H1 (cell line): ENCODE measurements at places on chromosomes 7 and 10. TPM values are rescaled to one million over a fixed set of nuclear protein-coding genes. Genes with fewer than 3 reads are reported as not detected.

DNA sequence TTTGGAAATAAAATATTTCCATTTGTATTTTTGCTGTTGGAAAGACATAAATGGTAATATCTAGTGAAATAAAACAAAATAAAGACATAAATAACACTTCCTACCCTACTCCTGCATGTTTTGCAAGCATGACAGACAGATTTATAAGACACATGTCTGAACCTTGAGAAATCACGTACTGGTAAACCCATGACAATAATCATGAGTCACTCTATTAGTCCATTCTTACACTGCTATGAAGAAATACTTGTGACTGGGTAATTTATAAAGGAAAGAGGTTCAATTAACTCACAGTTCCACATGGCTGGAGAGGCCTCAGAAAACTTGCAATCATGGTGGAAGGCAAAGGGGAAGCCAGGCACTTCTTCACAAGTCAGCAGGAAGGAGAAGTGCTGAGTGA, 942.2 kb downstream of the REEP3 start:
- DNase-seq: no peak

- no peak for DNase-seq
These were observed 33.9 kb downstream of the FAM107B start for GRCh38 chr10:14740684-14741247.

DNA sequence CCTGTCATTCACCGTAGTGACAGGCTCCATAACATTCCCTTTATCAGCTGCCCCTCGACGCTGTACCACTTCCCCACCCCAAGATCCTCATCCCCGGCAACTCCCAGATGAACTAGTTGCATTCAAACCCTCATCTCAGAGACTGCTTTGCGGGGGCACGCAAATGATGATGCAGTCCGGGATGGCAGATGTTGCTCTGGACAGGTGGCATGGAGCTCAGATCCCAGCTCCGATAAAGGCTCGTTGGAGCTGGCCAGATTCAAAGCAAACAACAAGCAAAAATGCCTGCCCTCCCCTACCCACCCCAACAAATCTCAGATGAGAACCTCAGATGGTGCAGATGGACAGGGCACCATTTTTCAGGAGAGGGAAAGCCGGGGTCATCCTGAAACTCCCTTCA, 46.7 kb downstream of the CARD11 start:
- no peak for DNase-seq

DNA sequence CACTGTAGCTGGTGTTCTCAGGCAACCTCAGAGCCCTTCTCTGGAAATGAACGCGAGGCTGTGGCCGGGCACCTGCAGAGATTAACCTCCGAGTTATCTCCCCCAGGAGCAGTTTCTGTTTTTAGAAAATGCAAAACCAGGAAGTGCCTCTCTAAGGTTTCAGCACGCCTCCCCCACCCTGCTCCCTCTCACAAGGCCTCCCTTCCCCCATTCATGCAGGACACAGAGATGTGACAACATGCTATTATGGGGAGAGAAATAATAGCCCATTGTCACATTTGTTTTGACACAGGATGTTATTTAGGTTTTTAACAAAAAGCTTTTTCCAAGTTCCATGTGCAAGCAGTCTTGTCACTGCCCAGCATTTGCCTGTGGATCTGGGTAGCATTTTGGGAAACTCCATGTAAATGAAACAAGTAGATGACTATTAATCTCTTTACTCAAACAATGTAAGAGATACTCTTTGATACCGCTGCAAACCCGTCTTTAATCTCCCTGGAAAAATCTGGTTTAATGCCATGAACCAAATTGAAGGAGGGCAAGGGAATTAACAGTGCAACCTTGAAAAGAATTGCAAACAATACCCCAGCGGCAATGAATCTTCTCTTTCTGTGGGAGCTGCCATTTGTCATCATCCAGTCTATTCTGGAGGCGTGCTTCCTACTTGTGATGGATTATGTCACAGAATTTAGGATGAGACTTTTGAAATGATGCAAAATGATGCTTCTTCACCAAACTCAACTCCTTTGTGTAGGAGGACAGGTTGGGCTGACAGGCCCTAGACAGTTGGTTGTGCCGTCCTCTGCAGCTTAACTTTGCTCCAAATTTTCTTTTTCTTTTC, 86.5 kb upstream of the NMT2 start:
- DNase-seq: no peak

DNA sequence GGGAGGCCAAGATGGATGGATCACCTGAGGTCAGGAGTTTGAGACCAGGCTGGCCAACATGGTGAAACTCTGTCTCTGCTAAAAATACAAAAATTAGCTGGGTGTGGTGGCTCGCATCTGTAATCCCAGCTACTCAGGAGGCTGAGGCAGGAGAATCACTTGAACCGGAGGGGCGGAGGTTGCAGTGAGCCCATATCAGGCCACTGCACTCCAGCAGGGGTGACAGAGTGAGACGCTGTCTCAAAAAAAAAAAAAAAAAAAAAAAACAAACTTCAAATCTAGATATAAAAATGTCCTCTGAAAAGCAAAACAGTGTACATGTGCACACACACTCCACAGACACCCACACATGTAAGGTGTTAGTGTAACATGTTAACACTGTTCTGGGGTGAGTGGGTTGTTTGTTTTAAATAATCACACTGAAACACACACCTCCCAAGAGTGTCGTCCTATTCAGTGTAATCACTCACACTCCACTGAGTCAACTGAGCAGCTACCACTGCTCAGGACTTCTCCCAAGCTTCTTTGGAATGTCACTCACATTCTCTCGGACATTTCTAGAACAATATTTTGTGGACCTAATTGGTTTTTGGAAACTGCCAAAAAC, 12.8 kb upstream of the RGS10 start:
- no peak for DNase-seq

DNA sequence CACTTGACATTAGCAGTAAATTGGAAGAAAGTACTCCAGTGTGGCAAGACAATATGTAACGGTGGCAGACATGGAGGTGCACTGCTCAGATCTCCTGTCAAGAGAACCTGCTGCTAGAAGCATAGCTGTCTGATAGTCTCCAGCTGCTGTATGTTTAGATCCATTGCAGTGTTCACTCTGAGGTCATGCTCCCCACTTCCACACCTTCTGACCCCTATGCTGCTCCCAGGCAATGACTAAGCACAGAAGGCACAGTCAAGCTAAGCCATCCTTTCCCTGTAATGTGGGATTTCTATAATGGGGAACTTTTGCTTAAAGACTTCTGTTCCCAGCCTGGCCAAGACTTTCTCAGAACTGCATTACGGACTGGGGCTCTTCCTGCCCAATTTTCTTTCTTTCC, 315.8 kb downstream of the HPSE2 start:
- no peak for DNase-seq

DNA sequence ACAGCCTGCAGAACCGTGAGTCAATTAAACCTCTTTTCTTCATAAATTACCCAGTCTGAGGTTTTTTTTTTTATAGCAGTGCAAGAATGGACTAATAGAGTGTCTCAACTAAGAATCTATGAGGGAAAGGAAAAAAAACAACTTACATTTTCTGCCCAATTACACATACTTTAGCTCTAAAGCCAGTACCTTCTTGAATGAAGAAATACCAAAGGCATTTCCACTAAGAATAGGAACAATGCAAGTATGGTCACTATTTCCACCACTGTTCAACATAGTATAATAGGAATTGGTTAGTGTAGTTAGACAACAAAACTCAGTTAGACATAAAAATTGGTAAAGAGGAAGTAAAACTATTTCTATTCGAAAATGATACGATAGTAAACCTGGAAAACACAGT, 37.6 kb downstream of the MICU1 start:
- DNase-seq: no peak

- no peak for DNase-seq
These were observed 57.4 kb downstream of the CAV1 start for GRCh38 chr7:116582164-116582732.

GRCh38 chr7:133109816-133110215, 27.9 kb upstream of the CHCHD3 start:
- DNase-seq: no peak

DNA sequence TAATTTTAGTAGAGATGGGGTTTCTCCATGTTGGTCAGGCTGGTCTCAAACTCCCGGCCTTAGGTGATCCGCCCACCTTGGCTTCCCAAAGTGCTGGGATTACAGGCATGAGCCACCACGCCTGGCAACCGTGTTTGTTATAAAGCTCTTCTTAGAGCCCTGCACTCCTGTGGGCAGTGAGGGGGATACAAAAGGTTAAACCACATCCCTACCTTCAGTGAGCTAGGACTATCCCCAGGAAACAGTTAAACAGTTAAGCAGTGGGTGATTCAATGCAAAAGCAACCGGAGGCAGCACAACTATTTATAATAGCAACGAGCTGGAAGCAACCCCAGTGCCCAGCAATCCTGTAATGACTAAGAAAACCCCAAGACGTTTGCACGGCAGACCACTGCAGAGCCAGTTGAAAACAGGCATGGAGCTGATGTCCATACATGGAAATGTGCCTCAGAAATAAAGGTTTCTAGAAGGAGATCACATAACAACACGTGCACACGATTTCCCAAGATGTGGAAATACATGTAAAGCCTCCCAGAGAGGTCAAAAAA, 107.2 kb upstream of the LYZL2 start:
- no peak for DNase-seq

CAMK2B gene
- 0.15 and 0.17 TPM in 2 replicates for total RNA-seq

GRCh38 chr7:122438492-122438891, 133.9 kb upstream of the FEZF1 start:
- DNase-seq: no peak

DNA sequence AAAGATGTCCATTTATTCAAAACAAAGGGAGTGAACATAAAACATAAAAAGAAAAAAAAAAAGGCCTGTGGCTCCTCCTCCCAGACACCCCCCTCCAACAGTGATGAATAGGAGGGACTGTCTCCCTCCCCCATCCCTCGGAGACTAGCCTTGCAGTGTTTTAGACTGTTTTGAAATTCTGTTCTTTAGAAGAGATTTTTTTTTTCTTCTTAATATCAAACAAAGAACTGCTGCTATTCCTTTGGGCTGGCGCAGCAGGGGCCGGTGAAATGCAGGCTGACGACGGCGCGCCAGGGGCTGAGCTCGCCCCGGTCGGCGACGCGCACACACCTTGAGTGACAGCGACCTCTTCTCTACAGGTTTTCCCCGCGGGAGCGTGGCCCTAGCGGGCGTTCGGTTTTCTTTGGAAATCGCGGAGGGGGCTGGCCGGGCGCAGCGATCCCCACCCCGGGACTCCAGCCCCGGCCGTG, at the start of gene LANCL2:
LANCL2 (plus strand) TSS at position 133 of the 470 bp plus-strand sequence. CDS start 689 bp downstream, outside the sequence.
- DNase-seq: no peak

ZPBP gene
- total RNA-seq: not detected in 2 replicates

DNA sequence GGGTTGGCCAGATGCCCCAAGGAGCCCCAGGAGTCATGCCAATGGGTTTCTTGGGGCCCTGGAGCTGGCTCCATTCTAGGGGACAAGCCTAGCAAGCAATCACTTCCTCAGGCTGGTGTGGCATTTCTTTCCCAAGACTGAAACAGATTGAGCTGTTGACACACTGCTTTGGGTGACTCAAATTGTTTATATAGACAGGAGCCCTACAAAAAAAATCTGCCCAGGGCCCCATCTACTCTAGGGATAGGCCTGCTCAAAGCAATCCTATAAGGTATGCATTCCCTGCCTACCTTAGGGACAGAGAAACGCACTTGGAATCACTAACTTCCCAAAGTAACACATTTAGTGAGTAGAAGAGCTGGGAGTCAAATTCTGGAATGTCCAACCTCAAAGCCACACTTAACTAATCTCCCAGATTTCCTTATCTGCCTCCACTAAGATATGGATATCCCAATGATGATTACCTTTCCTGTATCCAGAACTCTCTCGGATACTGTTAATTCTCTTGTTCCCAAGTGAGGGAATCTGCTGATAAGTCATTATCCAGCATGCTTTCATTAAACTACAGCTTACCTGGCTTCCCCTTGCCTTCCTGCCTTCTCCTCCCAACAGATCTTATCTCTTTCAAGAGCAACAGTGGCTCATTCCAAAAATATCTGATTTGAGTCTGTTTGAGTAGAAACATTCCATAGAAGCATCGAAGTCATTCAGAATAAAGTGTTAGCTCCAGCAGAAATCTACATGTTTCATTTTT, 3.1 kb downstream of the ABLIM1 start:
- DNase-seq: no peak

DNA sequence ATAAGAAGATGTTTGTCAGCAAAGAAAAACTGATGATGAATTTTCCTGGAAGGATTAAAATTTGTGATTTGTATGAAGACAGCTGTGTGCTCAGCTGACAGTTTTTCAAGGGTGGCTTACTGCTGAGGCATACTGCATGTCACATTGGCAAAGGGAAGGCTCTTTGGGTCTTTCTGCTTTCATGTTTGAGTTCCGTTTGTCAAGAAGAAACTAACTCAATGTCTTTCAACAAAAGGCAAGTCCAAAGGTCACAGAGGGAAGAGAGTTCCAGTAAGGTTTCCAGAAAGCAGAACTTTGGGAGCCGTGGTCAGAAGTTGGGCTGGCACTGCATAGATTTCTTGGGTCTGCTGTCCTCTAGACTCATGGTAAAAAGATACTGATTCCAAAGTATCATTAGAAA, 16.9 kb downstream of the DYDC2 start:
- no peak for DNase-seq

DNA sequence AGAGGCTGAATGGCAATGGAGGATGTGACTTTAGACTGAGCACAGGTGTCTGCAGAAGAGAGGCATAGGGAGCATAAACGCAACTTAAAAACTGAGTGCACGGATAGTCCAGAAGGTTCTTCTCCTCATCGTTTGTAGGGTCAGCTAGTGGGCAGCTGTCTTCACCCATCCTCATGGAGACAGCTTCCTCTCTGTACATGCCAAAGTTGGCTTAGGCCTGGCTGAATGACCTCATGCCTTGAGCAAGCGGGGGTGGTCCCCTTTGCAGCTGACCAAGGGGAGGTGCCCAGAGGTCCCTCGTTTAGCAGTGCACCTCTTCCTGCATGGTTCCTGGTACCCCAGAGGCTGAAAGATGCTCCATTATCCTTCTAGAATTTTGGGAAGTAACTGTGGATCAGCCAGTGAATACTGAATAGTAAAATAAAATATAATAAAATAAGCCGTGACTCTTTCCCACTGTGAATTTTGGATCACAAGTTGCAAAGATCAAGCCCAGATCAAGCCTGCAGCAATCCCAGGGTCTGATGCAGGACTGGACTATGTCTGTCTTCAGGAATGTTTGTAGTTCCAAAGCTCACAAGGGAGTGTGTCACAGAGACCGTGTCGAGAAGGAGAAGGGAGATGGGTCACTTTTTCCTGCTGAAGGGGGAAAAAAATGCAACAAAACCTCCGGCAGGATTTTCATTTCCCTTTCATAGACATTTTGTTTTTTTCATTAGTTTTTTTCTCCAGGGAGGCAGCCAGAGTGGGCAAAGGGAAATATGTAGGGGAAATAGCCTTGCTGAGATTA, 295.3 kb upstream of the MKI67 start:
- peak; percentile 23 for DNase-seq

FAM180A gene
- total RNA-seq: not detected in 2 replicates

DNA sequence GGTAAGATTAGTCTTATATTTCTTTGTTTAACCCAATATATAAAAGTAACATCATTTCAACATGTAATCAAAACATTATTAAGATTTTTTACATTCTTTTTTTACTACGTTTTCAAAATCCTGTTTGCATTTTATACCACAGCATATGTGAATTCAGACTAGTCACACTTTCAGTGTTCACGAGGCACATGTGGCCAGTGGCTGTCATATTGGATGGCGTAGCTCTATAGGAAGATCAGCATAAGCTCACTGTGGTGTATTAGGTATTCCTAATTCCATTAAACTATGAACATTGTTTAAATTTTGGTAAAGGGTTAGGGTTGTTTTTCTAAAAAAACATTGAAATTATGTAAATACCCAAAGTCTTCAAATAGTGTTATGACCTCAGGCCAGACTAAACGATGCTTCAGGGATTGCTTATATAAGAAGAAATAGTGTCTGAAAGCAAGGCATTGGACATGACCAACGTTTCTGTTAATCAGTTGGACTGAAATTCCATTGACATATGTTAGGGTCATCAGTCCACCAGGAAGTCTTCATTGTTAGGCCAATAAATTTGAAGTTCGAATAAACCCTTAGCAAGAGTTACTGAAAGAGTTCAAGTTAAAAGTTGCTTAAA, 97.0 kb downstream of the BICC1 start:
- DNase-seq: no peak
